CD4-positive, alpha-beta T cell treated with Interleukin-6 at 100 ng/mL for 8 hours (primary cell): ENCODE measurements at places on chromosomes 4 and X.

DNA sequence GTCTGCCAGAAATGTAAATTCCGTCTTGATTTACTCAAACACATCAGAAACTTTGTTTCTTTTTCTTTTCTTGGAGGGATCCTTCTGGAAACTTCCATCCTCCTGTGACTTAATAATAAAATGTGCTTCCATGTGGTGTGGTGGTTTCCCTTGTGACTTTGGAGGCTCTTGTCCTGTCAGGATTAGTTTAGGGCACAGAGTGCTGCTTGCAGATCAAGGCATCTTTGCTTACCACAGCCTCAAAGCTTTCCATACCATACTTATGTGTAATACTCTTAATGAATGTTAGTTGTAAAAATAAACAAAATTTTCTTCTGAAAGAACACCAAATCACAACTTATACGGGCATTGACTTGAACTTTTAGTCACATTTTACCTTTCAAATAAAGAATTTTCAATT, 27.4 kb downstream of the GBA3 start:
- DNase-seq, result no peak

GRCh38 chrX:42934020-42934726, 156.2 kb upstream of the PPP1R2C start:
- DNase-seq, result peak; percentile 52

DNA sequence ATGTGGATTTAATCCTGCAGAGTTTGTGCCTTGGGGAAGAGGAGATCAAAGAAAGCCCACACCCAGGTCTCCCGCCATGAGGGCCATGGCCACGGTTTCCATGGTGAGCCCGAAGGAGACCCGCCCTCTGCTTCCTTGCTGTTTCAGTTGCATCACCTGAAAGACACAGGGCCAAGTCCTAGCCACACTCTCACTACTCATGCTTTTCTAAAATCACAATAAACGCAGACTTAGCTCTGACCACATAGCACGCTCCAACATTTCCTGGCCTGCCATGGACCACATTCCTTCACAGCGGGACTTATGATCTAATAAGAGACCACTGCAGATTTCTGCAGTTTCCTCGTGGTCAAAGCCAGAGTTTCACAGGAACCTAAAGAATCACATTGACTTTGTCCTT, 426.0 kb upstream of the NR3C2 start:
- no peak for DNase-seq

DNA sequence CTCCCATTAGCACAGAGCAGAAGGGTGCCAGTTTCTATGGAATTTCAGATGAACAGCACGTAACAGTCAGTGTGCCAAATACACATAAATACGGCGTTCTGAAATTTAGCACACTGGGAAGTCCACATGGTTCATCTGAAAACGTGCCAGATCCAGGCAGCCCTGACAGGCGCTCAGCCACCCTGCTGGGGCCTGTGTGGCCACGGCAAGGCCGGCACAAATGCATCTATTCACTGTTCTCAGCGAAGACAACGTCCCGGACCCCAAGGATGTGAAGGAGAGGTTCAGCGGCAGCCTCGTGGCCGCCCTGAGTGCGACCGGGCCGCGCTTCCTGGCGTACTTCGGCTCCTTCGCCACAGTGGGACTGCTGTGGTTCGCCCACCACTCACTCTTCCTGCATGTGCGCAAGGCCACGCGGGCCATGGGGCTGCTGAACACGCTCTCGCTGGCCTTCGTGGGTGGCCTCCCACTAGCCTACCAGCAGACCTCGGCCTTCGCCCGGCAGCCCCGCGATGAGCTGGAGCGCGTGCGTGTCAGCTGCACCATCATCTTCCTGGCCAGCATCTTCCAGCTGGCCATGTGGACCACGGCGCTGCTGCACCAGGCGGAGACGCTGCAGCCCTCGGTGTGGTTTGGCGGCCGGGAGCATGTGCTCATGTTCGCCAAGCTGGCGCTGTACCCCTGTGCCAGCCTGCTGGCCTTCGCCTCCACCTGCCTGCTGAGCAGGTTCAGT, 15.6 kb downstream of the DGKQ start:
- DNase-seq, result no peak

DNA sequence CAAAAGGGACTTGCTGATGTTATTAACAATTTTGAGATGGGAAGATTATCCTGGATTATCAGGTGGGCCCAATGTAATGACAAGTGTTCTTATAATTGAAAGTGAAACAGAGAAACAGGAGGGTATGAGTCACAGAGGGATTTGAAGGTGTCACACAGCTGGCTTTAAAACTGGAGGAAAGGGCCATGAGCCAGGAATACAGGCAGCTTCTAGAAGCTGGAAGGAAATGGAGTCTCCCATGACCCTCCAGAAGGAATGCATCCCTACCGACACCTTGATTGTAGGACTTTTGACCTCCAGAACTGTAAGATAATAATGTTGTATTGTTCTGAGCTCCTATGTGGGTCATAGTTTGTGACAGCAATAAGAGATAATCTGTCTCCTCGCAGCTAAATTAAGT, 98.0 kb upstream of the STIM2 start:
- DNase-seq, result no peak

DNA sequence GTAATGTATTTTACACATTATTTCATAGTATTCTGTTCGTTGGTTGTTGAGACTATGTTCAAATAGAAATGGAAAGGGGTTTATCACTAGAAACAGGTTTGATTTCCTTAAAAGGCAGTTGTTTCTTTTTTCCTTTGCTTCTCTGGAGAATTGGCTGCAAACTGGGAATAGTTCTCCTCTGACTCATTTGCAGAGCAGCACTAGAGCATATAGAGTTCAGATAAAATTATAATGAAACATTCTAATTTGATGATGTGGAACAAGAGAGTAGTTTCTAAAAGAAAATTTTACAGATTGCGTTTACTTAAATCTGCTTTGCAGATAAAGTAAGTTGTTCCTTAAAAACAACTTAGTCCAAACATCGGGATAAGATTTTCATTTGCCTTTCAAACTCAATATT, 29.7 kb downstream of the SYNPO2 start:
- no peak for DNase-seq

GRCh38 chr4:54714631-54715030, 56.9 kb downstream of the KIT start:
- DNase-seq, result no peak

- DNase-seq, result no peak
Observed at GRCh38 chr4:117481742-117482141, 396.4 kb upstream of the TRAM1L1 start.

GRCh38 chr4:48538358-48538757, 48.3 kb downstream of the ZAR1 start:
- no peak for DNase-seq

DNA sequence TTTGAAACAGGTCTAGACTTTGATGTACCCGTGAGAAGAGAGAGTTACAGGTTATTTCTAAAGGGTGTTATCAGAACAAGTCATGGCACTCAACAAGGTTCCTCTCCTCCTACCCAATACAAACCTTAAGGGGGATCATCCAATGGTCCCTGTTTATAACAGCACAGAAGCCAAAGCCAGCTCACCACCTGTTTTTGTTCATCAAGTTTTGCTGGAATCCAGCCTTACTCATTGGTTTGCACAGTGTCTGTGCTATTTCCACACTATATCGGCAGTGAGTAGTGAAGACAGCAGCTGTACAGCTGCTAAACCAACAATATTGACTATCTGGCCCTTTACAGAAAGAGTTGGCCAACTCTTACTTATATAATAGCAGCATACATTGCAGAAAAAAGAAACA, 262.1 kb upstream of the STS start:
- no peak for DNase-seq

DNA sequence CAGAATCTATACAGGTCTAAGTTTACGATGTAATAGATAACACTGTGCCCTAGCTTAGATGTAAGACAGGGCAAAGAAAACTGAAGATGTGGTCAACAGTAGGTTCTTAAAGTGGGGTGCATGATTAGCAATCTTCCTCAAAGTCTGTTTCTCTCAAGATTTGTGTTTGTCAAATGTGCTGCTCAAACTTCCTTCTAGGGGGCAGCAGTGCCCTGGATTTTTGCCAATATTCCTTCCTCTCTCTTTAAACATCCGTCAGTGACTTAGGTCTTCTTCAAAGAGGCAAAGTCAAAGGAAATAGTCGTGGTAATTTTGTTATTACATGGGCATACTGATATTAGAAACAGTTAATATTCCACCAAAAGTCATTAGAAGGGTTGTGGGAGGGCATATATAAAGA, 4.2 kb upstream of the PDHA2 start:
- no peak for DNase-seq

DNA sequence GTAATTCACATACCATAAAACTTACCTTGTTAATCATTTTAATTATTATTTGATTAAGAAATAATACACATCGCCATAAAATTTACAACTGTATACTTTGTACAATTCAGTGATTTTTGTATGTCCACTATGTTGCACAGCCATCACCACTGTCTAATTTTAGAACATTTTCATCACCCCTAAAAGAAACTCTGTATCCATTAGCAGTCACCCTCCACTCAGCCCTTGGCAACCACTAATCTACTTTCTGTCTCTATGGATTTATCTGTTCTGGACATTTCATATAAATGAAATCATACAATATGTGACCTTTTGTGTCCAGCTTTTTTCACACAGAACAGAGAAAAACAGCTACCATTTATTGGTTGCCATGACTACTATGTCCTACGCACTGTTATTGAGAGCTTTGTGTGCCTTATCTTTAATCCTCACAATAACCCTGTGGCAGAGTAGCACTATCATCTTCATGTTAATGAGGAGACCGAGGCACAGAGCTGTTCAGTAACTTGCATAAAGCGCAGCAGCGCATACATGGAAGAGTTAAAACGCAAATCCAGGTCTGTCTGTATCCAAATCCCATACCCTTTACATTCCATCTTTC, 64.6 kb upstream of the PAGE1 start:
- no peak for DNase-seq

DNA sequence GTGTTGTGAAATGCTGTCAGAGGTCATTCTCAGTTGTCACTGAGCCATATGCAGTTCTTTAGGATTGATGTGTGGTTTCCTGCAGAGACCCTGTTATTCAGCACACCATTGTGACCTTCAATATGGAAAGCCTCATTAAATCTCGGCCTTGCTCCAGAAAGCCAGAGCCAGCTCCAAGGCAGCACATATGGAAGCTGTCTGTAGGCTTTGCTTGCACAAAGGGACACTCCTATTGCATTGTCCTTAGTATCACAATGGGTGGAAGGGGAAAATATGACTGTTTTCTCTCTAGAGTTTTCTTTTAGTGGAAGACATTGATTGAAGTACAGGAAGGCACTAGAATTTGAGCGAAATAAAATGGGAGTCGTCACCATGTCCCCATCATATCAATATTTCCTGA, 179.0 kb downstream of the CEP135 start:
- DNase-seq, result no peak

GRCh38 chr4:67049446-67049845, 495.9 kb downstream of the CENPC start:
- DNase-seq, result no peak
